Spleen (tissue), 13 donors: ENCODE measurements at places on chromosomes 7 and 10.

GRCh38 chr7:122770686-122771335 lies 68.1 kb upstream of the RNF148 start:
- no peaks in the 10 kb centered on the region for H3K4me1 ChIP-seq
- no peak for DNase-seq
- H3K27ac ChIP-seq = no peak overlapping the region
- H3K27me3 ChIP-seq = no peaks in the 10 kb centered on the region
- H3K4me3 ChIP-seq = no peak overlapping the region

DNA sequence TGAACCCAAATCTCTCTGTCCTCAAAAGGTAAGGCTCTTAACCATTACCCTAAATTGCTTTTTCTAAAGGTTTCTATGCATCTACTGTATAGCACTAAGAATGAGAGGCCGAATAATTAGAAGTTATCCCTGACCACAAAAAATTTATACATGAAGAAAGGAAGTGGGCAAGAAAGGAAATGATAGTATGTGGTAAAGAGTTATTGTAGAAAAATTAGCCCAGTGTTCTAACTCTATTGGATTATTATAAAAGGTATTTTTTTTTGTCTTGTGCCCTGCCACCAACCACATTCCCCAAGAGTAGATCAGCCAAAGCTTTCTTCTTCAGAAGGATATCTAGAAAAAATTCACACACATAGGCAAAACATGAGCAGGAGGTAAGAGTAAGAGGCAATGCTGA lies 45.4 kb downstream of the DKK1 start:
- no peaks in the 10 kb centered on the region for H3K4me1 ChIP-seq
- H3K4me3 ChIP-seq = no peak overlapping the region
- no peaks in the 10 kb centered on the region for H3K36me3 ChIP-seq
- H3K27me3 ChIP-seq = no peaks in the 10 kb centered on the region

- no peaks in the 10 kb centered on the region for H3K36me3 ChIP-seq
- no peak overlapping the region for H3K4me3 ChIP-seq
- H3K27ac ChIP-seq = no peak overlapping the region
- H3K4me1 ChIP-seq = peaks cover 9% of the 10 kb centered on the region
- no peak for DNase-seq
Measured at GRCh38 chr10:95865814-95866466, 41.8 kb upstream of the CC2D2B start.

DNA sequence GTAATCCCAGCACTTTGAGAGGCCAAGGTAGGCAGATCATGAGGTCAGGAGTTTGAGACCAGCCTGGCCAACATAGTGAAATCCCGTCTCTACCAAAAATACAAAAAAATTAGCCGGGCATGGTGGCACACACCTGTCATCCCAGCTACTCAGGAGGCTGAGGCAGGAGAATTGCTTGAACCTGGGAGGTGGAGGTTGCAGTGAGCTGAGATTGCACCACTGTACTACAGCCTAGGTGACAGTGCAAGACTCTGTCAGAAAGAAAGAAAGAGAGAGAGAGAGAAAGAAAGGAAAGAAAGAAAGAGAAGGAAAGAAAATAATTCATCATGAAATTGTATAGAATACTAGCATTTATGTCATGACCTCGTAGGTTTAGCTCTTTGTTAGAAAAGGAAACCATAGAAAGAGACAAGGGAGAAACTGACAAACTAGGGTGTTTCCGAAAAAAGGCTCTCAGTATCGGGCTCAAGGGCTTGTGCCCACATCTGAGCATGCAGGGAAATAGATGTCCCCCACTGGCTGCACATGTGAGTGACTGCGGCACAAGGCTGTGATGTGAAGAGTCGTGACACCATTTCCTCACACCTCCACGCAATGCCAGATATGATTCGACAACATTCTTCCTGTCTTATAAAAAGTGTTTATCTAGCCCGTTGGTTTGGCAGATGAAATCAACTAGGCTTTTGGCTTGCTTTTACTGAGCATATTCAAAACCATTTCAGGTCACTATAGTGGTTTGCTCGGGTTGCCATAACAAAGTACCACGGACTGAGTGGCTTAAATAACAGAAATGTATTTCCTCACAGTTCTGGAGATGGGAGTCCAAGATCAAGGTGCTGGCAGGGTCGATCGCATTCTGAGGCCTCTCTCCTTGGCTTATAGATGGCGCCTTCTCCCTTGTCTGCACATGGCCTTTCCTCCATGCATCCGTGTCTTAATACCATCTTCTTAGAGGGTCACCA lies 2.0 kb downstream of the SRGN start:
- peak overlapping the region; percentile 49 for H3K4me3 ChIP-seq
- H3K4me1 ChIP-seq = peaks cover 32% of the 10 kb centered on the region
- H3K27ac ChIP-seq = peak overlapping the region; percentile 93
- H3K36me3 ChIP-seq = no peaks in the 10 kb centered on the region
- DNase-seq = peak; percentile 84

DNA sequence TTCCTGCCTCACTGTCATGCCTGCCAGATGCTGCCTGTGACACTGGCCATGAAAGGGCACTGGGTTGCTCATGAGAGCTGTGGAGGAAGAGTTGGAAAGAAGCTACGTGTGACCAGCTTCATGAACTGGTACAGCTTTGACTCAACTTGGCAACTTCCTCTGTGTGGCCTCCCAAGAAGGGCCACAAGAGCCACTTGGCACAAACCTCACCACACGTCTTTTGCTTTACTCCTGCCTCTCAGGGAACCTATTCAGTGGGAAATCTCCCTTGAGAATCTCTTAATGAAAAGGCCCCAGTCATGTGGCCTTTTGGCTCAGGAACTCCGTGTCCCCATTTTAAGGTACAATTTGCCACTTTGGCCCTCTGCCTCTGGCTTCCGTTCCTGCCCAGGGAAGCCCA lies 54.5 kb downstream of the FRMD4A start:
- no peaks in the 10 kb centered on the region for H3K36me3 ChIP-seq
- H3K27ac ChIP-seq = no peak overlapping the region
- no peak for DNase-seq
- no peaks in the 10 kb centered on the region for H3K4me1 ChIP-seq
- H3K4me3 ChIP-seq = no peak overlapping the region

DNA sequence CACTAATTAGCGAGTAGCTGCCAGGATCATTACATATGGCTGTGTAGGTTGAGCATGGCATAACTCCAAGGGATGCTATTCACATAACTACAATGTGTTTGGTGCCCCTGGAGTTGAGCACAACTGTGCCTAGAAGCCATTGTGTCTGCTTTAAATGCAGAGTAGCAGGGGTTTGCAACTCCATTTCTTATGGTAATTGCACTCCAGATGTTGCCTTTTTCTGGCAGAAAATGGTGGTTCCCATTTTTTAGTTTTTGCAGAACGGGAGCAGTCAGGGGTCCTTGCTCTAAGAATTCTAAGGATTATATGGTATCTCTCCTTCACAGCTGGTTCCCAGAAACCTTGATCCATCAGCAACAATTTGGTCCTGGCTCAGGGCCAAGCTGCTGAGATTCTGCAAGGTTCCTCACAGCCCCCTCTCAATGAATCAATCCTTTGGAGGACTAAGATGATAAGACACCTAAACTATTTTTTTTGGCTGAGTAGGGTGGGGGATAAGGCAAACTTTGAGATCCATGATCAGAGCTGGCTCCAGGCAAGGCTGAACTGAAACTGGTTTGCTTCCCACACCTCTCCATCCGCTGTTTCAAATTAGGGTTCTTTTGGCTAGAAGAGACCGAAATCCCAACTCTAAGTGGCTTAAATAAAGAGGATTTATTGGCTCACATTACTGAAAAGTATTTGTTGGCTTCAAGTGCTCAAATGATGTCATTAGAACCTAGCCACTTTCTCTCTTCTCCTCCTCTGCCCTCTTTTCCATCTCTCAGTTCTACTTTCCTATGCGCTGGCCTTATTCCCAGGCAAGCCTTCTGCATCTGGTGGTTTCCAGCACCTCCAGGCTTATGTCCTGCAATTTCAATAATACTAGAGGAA lies 97.5 kb upstream of the CCDC6 start:
- H3K27ac ChIP-seq = no peak overlapping the region
- no peaks in the 10 kb centered on the region for H3K36me3 ChIP-seq
- H3K4me3 ChIP-seq = no peak overlapping the region

- no peaks in the 10 kb centered on the region for H3K36me3 ChIP-seq
- no peaks in the 10 kb centered on the region for H3K27me3 ChIP-seq
- H3K4me3 ChIP-seq = no peak overlapping the region
- DNase-seq = no peak
- no peaks in the 10 kb centered on the region for H3K4me1 ChIP-seq
- no peak overlapping the region for H3K27ac ChIP-seq
Measured at GRCh38 chr7:36765605-36766004, 41.3 kb upstream of the AOAH start.

DNA sequence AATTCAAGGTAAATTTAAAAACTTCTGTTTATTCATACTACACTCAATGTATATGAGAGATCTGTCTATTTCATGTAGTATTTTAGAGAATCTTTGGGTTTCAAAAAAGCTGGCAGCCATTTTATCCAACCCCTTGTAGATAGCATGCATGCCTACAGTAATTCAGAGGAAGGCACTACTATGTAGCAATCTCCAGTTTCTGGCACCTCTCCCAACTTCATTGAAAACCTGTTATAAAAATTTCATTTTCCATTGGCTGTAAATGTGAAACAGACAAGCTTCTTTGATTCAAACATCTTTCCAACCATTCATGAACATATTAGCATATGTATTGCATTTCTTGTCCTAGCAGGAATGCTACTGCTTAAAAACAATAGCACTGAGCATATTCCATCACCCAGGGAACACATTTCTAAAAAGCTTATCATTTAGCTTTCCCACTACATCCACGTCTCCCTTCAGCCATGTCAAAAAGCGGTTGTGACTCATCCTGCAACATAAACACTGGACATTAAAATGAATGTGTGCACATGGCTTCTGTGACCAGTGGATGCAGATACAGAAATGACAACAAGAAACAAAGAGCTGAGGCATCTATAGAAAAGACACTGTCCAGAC lies 330.4 kb upstream of the AOAH start:
- no peak for DNase-seq
- H3K27me3 ChIP-seq = no peaks in the 10 kb centered on the region
- H3K4me3 ChIP-seq = no peak overlapping the region
- H3K36me3 ChIP-seq = no peaks in the 10 kb centered on the region

DNA sequence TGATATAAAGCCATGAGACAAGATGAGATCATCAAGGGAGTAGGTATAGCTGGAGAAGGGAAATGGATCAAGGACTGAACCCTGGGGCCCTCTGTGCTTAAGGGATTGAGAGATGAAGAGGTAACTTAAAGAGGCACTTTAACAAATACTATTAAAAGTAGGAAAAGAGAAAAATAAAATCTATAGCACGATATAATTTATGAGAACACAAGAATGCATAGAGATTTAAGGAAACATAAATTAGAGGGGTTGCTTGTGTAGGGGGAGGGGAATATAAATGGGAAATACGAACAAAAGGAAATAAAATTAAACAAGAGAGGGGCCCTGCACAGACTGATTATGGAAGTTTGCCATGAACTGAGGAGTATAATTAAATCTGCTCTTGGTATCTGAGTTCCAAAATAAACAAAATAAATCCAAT lies 15.6 kb upstream of the LRRC17 start:
- H3K4me1 ChIP-seq = peaks cover 19% of the 10 kb centered on the region
- H3K4me3 ChIP-seq = no peak overlapping the region
- DNase-seq = no peak
- H3K36me3 ChIP-seq = no peaks in the 10 kb centered on the region
- H3K27ac ChIP-seq = no peak overlapping the region

GRCh38 chr10:61197057-61197456 lies 253.1 kb upstream of the RHOBTB1 start:
- H3K27ac ChIP-seq = no peak overlapping the region
- H3K4me1 ChIP-seq = no peaks in the 10 kb centered on the region
- no peaks in the 10 kb centered on the region for H3K36me3 ChIP-seq
- DNase-seq = no peak

DNA sequence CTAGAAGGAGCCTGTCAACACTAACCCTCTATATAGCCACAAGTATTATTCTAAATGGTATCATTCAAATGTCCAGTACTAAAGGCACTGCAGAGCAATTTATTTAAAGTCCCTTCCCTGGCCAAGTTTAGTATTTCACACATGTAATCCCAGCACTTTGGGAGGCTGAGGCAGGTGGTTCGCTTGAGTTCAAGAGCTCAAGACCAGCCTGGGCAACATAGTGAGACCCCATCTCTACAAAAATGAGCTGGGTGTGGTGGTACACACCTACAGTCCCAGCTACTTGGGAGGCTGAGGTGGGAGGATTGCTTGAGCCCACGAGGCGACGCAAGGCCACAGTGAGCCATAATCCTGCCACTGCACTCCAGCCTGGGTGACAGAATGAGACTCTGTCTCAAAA lies 3.6 kb downstream of the GNA12 start:
- no peak for DNase-seq
- no peak overlapping the region for H3K4me3 ChIP-seq
- no peaks in the 10 kb centered on the region for H3K27me3 ChIP-seq
- no peaks in the 10 kb centered on the region for H3K36me3 ChIP-seq

DNA sequence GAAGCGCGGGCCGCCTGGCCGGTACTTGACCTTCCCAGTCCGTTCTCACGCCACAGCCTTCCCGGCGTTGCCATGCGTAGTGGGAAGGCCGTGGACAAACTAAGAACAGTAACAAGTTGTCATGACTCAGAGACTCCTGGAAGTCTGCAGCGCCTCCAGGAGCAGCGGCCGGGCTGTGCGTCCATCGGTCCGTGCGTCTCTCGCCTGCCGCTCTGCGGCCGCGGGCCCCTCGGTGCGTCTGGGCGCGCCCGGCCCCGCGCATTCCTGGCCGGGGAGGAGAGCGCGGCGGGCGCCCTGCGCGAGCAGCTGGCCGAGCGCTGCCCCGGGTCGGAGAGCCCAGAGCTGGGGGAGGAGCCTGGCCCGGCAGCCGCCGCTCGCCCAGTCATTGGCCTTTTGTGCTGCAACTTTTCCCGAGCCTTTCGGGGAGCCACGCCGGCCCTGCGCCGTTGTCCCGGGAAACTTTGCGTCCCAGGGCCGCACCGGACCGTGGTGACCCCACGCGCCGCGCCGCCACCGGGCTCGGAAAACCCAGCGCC lies 123.7 kb downstream of the TACC2 start:
- peaks cover 8% of the 10 kb centered on the region for H3K27me3 ChIP-seq
- peaks cover 31% of the 10 kb centered on the region for H3K4me1 ChIP-seq
- no peaks in the 10 kb centered on the region for H3K36me3 ChIP-seq
- peak overlapping the region; percentile 44 for H3K4me3 ChIP-seq

DNA sequence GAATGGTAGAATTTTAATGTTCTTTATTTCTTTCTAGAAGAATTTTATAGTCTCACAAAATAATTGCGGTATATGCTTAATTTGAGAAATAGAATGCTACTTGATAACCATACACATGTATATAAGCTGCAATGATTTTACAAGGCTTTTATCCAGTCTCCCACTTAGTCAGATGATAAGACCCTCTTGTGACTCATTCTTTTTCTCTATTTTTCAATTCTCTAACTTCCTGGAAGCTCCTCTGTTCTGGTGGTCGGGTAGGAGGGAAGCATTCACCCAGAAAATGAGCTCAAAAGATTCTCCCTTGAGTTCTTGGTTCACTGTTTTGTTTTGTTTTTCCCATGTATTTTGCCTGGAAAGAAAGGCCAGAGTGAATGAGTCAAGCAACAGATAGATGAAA lies 546.6 kb downstream of the INHBA start:
- no peaks in the 10 kb centered on the region for H3K36me3 ChIP-seq
- no peaks in the 10 kb centered on the region for H3K4me1 ChIP-seq
- H3K27me3 ChIP-seq = no peaks in the 10 kb centered on the region
- DNase-seq = no peak
- no peak overlapping the region for H3K4me3 ChIP-seq
